ENCODE measurements at places on chromosomes 1 and 21.
A peak's percentile ranks its signal among the peaks of the same experiment; 100 is the strongest.

DNA sequence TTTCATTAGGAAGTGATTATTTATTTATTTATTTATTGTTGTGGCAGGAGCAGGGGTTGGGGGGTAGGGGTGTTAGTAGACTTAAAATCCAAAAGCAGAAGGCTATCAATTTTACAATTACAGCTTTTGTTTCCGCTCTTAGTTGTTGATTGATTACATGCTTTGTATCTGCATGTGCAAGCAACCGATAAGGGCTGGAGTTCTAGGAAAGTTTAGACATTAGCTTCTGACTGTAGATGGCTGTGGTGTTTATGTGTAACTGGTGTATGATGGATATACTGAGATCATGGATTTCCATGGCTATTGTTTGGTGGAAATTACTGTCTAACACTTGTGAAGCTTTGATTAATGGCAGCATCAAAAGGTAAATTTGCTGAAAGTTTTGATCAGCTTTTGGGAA is 2.8 kb downstream of the ST6GALNAC5 start:
- DNase-seq = no peak

DNA sequence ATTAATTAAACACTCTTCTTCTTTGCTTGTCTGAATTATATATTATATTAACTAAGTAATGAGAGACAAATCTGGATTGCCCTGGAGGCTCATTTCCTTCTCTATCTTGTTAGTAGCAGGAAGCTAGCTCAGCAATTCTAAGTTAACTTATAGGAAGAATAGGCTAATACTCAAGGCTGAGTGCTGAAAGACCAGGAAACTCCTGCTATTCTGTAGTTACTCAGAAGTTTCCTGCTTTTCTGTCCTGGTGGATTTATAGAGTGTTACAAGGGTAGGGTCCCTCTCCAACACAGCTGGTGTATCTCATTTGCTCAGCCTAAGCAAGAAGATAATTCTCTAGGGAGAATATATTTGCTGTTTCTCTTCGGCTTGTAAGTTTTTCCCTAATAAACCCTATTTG is 29.2 kb downstream of the HSPA13 start:
- DNase-seq = no peak

GRCh38 chr1:98556521-98557158 is 104.9 kb upstream of the SNX7 start:
- DNase-seq = peak; percentile 12

- DNase-seq = no peak
Measured at GRCh38 chr1:215517441-215517891, 49.6 kb upstream of the KCTD3 start.
